ENCODE measurements at places on chromosomes 11 and 22.

DNA sequence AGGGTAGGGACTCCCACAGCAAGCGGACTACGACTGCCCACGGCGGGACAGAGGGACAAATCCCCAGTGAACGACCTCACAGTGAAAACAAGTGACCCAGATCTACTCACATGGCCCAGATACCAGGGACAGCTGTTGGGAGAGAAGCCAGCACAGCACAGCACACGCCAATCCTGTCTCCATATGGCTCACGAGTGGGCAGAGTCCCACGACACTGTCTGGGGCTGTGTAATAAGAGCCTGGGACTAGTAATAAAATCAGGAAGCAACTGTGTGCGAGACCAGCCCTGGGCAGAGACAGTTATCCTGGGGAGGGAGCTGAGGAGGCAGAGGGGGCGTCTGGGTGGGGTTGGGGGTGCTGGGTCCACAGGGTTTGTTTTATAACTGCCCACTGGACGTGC, 385.0 kb downstream of the CTTN start:
- DNase-seq: no peak

DNA sequence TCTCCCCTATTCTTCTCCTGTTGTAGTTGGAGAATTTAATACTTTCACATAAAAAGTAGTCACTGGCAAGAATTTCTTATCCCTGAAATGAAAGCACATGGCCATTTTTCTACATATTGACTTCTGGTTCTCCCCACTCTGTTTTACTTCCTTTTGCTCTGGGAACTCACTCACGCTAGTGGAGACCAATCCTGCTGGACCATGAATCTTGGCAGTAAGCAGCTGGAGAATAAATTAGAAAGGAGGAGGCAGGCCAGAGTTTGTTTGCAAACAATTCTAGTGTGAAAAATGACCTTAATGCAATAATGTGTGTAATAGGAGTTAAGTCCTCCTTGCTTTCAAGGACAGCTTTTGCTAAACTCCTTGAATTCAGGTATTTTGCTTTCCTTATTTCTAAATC, 412.3 kb upstream of the CHORDC1 start:
- DNase-seq: no peak

DNA sequence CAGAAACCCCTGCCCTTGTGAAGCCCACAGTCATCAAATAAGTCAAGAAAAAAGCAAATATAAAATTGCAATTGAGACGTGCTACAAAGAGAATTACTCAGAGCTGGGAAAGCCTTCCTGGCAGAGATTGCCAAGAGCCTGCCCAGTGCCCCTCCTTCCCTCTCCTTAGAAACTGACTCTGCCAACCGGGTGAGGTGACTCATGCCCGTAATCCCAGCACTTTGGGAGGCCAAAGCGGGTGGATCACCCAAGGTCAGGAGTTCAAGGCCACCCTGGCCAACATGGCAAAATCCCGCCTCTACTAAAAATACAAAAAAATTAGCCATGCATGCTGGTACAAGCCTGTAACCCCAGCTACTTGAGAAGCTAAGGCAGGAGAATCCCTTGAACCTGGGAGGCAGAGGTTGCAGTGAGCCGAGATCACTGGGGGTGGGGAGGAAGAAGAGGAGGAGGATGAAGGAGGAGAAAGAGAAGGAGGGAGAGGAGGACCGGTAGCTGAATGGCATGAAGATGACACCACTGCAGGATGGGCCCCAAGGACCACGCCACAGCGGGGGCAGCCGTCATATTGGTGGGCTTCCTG, 76.1 kb upstream of the RTL6 start:
- no peak for DNase-seq

DNA sequence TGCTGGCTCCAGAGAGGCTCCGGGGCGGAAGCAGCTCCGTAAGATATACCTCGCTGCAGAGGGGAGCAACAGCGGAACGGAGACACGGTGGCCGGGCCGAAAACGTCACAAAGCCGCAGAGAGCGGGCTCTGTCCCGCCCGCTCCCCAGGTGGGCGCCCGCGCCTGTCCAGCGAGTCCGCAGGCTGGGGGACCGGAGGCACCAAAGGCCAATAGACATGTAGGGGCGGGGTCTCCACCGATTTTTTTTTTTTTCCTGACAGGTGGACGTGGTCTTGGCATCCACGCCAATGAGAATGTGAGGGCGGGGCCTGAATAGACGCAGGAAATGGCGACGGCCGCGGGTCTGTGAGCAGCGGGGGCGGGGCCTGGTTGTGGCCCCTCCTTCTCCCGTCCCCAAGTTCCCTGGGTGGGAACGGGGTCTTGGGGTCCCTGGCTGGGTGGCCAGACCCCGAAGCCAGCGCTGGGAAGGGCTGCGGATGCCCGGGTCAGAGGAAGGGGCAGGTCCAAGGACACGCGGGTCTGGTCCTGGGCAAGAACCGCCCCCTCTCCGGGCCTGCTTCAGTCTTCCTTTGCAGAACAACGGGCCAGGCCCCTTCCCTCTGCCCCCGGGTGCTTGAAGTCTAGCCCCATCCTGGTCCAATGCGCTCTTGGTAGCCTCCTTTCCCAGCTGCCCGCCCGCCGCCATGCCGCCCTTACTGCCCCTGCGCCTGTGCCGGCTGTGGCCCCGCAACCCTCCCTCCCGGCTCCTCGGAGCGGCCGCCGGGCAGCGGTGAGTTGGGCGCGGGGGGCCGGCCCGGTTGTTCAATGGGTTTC, at the start of gene DNAJC4:
Gene DNAJC4, plus strand, starts transcription at position 378 of the 814 bp plus-strand sequence. Its CDS starts 307 bp downstream, at position 685.
- DNase-seq: peak; percentile 93

DNA sequence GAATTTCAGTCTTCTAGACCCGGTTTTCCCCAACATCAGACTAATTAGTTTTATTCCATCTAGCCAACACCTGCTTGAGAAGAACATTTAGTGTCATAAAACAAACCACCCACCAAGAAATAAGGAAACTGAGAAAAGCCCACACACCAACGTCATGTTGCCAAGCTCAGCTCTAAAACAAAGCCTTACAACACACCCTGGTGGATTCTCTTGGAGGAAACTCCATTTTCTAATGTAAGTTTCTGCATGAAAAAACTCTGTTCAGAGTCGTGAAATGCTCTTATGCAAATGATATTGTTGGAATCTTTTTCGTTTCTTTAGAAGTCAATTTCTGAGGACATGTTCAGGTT, 105.0 kb upstream of the RAG2 start:
- peak; percentile 55 for DNase-seq

- no peak for DNase-seq
Measured at GRCh38 chr11:130129922-130130321, 29.7 kb upstream of the ST14 start.

GRCh38 chr11:72578991-72579815, 95.0 kb downstream of the PDE2A start:
- DNase-seq: no peak

- DNase-seq: no peak
Measured at GRCh38 chr11:13691286-13691899, 22.9 kb downstream of the FAR1 start.

- DNase-seq: no peak
Measured at GRCh38 chr11:32226480-32226879, 135.6 kb downstream of the RCN1 start.

DNA sequence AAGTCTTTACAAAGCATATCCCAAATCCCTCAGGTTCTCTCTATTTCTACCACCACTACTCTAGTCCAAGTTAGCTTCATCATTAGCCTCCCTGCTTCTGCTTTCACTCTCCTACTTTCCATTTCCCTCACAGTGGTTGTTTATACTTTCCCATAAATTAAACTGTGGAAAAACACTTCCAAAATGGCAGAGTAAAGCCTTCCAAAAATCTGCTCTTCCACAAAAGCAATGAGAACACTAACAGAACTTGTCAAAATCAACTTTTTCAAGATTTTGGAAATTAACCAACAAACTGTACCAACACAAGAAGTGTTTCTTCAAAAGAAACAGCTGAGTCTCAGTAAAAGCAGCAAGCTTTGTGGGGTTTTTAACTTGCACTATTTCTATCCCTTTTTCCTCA, 71.8 kb downstream of the TTC28 start:
- DNase-seq: no peak

DNA sequence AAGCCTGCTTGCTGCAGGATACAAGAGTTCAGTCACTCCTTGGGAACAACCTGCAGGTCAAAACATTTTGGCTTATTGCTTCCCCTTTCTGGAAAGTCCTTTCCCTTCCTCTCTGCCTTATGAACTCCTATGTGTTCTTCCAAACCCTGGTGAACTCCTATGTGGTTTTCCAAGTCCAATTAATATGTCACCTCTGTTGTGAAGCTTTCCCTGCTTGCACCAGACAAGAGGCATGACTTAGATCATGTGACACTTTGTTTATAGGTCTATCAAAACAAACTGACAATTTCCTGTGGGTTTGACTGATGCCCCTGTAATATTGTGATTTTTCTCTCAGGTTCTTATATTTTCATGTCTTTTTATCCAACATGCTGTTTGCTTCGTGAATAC, 64.2 kb downstream of the ENDOD1 start:
- no peak for DNase-seq

- DNase-seq: no peak
Measured at GRCh38 chr22:21042978-21043859, 2.5 kb upstream of the LRRC74B start.

GRCh38 chr11:70916351-70916750, 336.0 kb downstream of the SHANK2 start:
- no peak for DNase-seq

DNA sequence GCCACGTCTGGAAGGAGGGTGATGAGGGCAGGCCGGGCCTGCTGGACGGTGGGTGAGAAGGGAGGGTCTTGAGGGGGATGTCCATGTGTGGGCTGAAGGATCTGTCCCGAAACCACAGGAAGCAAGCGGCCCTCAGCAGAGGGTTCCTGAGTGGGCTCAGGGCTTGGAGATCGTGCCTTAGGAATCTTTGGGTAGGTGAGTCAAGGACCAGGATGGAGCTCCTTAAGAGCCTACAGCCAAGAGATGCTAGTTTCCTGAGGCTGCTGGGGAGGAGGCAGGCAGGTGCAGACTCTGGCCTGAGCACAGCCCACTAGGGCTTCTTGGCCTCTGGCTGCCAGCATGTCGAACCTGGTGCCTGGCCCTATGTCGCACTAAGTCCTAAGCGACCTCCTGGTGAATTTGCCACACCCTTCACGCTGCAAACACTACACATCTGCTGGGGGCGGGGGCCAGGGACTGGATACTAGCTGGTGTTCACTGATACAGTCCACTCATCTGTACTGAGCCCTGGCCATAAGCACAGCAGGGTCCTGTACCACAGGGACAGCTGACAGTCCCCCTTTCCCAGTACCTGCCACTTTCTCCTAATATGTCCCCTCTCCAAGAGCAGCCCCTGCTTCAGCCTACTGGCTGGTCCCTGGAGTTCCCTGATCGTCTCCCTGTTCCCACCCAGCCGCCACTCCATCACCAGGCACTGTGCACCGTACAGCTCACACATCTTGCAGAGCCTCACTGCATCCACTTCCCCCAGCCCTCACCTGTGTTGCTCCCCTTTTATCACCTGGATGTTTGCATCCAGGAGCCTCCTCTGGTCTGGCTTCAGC, 19.5 kb downstream of the GNAZ start:
- no peak for DNase-seq

DNA sequence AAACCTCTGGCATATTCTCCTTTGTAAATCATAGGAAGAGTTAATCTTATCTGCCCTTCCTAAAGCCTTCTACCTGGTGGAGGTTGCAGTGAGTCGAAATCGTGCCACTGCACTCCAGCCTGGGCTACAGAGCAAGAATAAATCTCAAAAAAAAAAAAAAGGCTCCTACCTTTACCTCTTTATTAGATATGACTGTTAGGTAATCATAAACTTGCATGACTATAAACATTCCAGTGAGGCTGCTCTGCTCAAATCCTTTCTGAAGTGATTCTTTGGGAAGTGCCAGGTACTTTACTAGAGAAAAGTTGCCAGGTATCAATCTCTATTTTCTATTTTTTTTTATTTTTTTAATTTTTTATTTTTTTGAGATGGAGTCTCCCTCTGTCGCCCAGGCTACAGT, 59.6 kb downstream of the MPPED2 start:
- no peak for DNase-seq

DNA sequence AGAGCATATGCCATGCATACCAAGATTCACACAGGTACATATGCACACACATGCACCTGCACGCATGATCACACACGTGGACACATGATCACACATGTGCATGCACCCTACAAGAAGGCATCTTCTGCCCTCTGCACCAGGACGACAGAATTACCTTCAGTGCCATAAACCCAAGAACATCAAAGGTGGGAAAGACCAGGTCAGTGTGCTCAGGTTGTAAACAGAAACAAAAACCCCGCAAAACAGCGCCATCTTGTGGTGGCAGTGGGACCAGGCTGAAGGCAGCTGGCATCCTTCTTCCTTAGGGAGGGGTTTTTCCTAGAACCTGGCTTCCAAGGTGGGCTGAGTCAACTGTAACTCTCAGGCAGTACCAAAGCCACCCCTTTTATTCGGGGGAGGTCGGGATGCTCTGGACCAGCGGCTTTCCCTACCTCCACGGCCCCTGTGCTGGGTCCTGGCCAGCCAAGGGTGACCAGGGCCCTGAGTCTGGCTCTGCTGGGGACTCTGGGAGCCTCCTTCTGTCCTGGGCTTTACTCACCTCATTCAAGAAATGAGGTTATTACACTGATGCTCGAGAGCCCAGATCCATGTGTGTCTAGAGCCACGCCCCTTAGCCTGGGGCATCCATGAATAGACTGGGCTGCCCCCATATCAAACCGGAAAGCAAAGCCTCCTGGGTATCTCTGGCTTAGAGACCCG, 69.4 kb upstream of the FGF3 start:
- DNase-seq: peak; percentile 88

DNA sequence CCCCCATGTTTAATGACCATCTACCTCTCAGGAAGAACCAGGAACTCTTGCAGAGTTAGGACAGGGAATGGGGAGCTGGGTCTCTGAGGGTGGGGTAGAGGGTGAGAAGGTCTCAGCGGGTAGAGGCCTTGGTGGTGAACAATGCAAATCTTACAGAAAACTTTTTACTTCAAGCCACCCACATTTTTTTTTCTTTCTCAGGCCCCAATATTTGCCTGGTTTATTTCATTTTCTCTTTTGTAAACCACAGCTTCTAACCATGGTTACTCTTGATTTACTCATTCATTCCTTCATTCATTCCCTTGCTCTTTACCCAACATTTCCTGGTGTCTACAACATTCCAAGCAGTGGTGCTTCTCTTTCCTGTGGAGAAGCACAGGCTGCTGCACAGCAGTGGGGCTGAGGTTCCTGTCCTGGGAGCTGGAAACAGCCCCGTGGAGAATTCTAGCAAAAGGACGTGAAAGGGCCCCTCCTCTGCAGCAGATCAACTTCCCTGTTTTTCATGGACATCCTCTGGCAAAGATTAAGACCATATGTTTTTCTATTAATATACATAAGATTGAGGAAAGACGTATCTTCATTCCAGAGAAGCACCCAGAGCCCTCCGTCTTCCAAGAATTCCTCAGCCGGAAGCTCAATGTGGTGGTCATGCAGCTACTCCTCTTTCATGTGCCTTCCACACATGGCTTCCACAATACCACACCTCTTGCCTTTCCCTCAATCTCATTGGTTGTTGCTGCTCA, 224.4 kb upstream of the SESN3 start:
- DNase-seq: no peak

GRCh38 chr11:14449302-14449714, 50.3 kb downstream of the COPB1 start:
- no peak for DNase-seq
